ENCODE measurements at places on chromosomes 13 and 19.

- no peak for DNase-seq
These were observed 183.4 kb downstream of the RFC3 start for GRCh38 chr13:34001389-34001788.

DNA sequence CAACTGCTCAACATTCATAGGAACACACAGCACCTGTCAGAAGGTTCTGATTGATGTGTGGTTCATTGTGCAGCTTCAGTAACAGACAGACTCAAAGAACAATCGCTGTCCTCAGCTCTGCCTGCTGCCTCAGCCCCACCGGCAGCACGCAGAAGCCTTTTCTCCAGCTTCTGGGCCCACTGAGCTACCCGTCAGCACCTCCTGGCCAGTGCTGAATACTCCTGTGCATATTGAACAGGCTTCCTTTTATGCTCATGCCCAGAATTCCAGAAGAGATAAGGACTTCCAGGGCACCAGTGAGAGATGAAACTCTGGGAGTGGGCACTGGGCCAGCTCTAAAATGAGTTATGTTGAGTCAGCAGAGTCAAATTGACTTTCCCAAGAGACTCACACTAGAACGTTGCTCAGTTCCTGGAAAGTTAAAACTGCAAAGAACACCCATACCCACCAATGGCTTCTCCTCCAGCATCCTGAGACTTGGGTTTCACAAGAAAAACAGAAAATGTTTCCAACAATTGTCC is 119.3 kb downstream of the COL4A1 start:
- DNase-seq = no peak

DNA sequence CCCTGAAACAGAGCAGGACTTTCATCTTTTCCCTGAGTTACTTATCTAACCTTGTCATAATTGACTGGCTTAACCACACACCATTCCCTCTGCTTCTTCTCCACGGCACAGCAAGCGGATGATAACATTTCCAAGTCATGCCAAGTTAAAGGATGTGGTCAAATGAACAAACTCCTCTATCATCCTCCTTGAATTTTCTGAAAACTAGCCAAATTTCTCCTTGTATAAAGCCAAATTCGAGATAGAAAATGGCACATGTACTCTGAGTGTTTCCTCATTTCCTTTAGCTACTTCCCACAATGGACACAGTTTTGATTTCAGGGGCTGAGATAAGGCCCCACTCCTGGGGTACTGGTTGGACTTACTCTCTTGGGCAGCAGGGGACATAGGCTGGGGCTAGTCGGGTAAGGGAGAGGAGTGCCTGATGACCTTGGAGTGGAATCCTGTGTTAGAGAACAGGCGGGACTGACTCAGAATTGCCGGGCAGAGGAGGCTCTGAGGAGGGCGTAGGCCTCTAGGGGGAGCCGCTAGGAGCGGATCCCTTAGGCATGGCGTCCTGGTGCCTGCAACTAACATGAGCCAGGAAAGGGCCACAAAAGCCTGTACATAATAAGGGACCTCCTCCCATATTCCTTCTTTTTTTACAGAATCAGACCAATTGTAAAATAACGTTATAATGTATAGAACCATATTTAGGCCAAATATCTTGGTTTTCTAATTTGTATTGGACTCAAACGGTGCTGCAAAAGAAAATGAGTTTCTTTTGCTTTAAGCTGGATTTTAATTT is 20.3 kb upstream of the TMTC4 start:
- no peak for DNase-seq

DNA sequence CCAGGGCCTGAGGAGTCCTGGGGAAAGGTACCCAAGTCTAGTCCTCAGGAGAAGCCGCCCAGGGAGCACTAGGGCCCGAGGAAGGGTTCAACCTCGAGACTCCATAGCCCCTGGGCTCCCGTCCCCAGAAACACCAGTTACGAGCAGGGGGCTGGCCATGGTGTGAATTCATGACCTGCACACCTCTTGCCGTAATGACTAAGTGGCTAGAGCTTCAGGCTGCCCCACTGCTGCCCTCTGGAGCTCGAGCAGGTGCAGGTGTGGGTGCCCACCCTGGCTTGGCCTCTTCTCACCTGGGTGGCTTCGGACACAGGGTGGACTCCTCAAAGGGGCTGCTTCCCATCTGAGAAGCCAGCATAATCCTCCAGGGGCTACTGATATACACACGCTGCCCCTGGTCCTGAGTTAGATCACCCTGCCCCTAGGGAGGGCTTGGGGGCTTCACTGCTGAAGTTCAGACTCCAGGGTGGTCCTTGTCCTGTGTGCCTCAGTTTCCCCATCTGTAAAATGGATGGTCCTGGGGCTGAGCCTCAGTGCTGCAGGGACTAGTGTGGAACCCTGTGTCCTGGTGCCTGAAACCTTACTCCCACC is 13.6 kb downstream of the SPC24 start:
- DNase-seq = no peak

GRCh38 chr13:33127009-33127551 is 110.9 kb downstream of the KL start:
- DNase-seq = no peak

DNA sequence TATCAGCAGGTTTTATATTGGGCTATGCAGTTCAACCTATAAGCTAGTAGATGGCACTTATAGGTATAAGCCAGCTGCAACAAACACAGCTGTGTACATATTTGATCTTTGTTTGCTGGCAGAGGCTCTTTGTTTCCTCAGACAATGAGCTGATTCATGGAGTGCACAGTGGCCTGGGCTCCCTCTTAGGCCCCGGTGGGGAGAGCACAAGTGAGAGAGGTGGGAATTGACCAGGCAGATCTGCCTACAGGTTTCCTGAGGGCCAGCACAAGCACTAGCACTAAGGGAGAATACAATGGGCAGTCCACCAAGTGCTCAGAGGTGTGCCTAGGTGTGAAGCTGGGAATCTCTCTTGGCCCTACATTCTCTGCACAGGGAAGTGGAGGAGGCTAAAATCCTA is 1390.7 kb downstream of the SLITRK5 start:
- no peak for DNase-seq

DNA sequence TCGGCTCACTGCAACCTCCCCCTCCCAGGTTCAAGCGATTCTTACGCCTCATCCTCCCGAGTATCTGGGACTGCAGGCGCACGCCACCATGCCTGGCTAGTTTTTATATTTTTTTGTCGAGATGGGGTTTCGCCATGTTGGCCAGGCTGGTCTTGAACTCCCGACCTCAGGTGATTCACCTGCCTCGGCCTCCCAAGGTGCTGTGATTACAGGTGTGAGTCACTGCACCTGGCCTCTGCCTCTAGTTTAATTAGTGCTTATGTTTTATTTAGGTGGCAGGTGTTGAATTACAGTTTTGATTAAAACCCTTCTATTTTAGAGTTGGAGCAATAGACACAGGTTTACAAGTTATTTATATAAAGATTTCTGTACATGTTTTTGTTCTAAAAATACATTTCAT is 42.8 kb downstream of the ATP11A start:
- DNase-seq = no peak

DNA sequence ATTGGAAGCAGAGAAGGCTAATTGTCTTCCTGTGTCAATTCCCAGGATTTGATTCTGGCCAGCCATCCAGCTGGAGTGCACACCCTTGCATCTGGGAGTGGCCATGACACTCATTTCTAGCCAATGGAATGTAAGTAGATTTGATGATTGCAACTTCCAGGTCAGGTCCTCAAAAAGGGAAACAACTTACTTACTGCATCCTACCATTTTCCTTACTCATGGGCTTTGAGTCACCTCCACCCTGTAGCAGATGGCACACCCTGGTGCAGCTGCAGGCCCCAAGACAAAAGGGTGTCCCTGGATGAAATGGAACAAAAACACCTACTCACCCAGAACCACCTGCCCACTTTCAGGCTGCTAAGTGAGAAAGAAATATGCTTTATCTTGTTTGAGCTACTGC is 27.3 kb upstream of the MPHOSPH8 start:
- no peak for DNase-seq

DNA sequence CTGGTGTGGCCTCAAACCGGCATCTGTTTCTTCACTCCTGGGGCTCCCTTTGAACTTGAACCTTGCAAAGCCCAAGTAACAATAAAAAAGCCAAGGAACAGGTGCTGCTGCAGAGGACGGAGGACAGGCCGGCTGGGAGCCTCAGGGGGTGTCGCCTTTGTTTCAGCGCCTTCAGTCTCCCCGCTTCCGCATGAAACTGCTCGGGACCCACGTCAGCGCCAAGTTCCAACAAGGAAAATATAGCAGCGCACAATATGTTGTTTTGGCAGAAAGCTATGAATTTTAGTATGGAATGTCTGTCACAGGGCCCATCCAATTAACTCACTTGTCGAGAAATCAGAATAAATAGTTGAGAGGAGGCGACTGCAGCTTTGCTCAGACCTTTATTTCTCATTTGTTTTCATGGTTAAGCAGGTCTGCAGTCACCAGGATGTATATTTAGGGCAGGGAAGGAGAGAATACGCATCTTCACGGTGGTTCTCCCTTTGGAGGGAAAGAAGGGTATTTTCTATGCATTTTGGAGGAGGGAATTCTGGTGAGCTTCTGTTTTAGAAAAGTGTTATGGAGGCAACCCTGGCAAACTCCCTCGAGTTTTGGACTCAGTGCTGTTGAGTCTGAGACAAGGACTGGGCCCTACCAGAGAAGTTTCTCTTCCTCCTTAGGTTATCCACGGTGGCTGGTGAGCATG is 34.3 kb upstream of the MEDAG start:
- no peak for DNase-seq

- no peak for DNase-seq
These were observed 21.5 kb upstream of the OXGR1 start for GRCh38 chr13:97015661-97016350.

- no peak for DNase-seq
These were observed 3.3 kb downstream of the P2RY11 start for GRCh38 chr19:10114651-10115391.
